Activated T-helper 2 cell treated with anti-CD3 and anti-CD28 coated beads, Interferon-gamma antibody, Interleukin-2, Interleukin-4, amounts not matched to agents 10 μg/mL and 5 μg/mL and 100 μg/mL, durations not matched to agents 14 hours and 24 hours and 36 hours (primary cell): ENCODE measurements at places on chromosomes 6 and 20.

GRCh38 chr6:43269273-43270007, 26.2 kb downstream of the TTBK1 start:
- peaks cover 9% of the 10 kb centered on the region for H3K4me1 ChIP-seq
- H3K4me3 ChIP-seq, result peak overlapping the region; percentile 66
- no peaks in the 10 kb centered on the region for H3K36me3 ChIP-seq
- no peak overlapping the region for H3K27ac ChIP-seq

DNA sequence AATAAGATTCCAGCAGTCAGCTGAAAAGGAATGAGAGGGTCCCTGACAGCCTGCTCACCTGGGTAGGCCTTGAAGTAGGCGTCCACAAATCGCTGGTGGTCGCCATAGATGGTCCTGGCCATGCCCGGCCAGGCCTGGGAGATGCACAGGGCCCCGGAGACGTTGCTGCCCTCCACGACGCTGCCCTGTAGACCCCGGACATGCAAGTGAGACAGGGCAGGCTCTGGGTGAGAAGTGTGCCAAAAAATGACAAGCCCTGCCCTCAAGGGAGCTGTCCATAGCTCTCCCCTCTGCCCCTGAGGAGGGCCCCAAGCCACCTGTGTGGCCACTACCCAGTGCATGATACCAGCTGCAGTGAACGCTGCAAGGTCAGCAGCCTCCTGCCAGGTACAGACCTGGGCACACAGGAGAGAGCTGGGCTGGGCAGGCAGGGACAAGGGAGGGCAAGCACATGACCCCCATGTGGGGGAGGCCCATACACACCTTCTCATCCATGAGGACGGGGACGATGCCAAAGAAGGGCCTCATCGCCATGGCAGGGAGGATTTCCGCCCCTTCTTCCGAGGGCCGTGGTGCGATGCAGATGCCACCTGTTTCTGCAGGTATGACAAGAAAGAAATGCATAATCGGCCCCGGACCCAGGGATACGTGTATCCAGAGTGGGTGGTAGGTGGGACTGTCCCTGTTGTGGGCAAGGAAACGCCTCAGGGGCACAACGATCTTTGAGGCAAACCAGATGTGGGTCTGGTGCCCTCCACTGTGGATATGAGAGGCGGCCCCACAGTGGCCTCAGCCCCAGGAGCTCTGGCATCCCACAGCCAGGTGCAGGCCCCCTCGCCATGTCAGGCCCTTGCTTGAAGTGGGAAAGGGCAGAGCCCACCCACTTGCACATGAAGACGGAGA, 21.2 kb upstream of the APMAP start:
- H3K27me3 ChIP-seq, result no peaks in the 10 kb centered on the region
- peaks cover 4% of the 10 kb centered on the region for H3K36me3 ChIP-seq
- H3K4me3 ChIP-seq, result no peak overlapping the region
- H3K27ac ChIP-seq, result no peak overlapping the region

- DNase-seq, result no peak
- H3K4me1 ChIP-seq, result no peaks in the 10 kb centered on the region
- no peaks in the 10 kb centered on the region for H3K27me3 ChIP-seq
- H3K27ac ChIP-seq, result no peak overlapping the region
- peaks cover 49% of the 10 kb centered on the region for H3K36me3 ChIP-seq
- no peak overlapping the region for H3K4me3 ChIP-seq
Measured at GRCh38 chr6:42831237-42831636, 48.2 kb upstream of the RPL7L1 start.

DNA sequence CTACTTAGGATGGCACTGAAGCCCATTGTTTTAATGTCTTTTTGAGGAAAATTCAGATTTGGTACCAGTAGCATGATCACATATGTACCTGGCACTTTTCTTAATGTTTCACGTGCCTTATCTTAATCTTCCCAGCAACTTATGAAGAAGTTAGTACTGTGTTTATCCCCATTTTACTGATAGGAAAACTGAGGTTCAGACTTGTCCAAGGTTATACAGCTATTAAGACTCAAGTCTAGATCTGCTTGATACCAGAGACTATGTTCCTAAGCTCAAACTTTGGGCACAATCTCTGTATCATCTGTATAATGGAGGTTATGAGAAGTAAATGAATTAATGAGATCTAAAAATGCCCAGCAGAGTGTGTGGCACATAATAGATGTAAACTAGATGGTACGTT, 179.7 kb upstream of the SUPT3H start:
- H3K4me1 ChIP-seq, result peaks cover 64% of the 10 kb centered on the region
- DNase-seq, result no peak
- peaks cover 34% of the 10 kb centered on the region for H3K36me3 ChIP-seq
- no peaks in the 10 kb centered on the region for H3K27me3 ChIP-seq

DNA sequence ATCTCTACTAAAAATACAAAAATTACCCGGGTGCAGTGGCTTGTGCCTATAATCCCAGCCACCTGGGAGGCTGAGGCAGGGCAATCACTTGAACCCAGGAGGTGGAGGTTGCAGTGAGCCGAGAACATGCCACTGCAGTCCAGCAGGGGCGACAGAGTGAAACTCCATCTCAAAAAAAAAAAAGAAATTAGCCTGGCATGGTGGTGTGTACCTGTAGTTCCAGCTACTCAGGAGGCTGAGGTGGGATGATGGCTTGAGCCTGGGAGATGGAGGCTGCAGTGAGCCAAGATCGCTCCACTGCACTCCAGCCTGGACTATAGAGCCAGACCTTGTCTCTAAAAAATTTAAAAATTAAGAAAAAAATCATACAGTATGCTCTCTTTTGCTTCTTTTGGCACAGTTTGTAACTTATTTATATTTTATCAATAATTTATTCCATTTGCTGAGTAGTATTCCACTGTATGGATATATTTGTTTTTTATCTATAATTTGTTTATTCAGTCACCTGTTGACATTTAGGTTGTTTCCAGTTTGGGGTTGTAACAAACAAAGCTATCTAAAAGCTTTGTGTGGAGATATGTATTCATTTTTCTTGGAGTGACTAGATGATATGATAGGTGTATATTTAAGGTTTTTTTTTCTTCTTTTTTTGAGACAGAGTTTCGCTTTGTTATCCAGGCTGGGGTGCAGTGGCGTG, 8.0 kb upstream of the MYBL2 start:
- H3K4me3 ChIP-seq, result no peak overlapping the region
- peaks cover 8% of the 10 kb centered on the region for H3K4me1 ChIP-seq
- no peaks in the 10 kb centered on the region for H3K36me3 ChIP-seq
- no peak for DNase-seq

DNA sequence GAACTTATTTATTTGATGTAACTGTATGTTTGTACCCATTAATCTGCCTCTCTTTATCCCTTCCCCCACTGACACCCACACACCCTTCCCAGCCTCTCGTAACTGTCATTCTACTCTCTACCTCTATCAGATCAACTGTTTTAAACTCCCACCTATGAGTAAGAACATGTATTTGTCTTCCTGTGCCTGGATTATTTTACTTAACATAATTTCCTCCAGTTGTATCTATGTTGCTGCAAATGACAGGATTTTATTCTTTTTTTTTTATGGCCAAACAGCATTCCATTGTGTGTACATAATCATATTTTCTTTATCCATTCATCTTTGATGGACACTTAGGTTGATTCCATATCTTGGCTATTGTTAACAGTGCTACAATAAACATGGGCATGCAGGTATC, 49.3 kb downstream of the PHACTR2 start:
- H3K27me3 ChIP-seq, result no peaks in the 10 kb centered on the region
- no peak overlapping the region for H3K27ac ChIP-seq
- no peak overlapping the region for H3K4me3 ChIP-seq
- peaks cover 22% of the 10 kb centered on the region for H3K4me1 ChIP-seq
- DNase-seq, result no peak

DNA sequence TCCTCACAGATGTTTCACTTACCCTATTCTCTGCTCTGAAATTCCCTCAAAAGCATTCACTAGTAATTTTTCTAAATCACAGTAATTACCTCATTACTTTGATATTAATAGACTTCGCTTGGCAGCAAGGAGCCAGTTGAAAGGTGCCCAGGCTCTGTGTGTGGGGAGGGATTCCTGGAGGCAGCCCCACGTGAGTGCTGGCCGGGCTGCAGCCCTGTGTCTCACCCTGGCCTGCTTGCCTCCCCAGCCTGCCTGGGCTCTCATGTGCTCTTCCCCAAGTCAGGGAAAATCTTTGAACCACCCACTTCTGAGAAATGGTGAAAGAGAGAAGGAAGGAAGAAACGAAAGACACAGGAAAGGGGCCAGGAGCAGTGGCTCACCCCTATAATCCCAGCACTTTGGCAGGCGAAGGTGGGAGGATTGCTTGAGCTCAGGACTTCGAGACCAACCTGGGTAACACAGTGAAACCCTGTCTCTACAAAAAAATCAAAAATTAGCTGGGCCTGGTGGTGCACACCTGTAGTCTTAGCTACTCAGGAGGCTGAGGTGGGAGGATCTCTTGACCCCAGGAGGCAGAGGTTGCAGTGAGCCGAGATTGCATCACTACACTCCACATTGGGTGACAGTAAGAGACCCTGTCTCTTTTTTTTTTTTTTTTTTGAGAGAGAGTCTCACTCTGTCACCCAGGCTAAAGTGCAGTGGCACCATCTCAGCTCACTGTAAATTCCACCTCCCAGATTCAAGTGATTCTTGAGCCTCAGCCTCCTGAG, 20.0 kb upstream of the SNTA1 start:
- no peaks in the 10 kb centered on the region for H3K27me3 ChIP-seq
- H3K36me3 ChIP-seq, result no peaks in the 10 kb centered on the region
- H3K27ac ChIP-seq, result no peak overlapping the region
- no peak for DNase-seq

- DNase-seq, result no peak
- H3K36me3 ChIP-seq, result no peaks in the 10 kb centered on the region
- H3K27ac ChIP-seq, result no peak overlapping the region
- H3K4me3 ChIP-seq, result no peak overlapping the region
Measured at GRCh38 chr6:94511502-94512088, 1065.7 kb upstream of the MANEA start.

- peaks cover 5% of the 10 kb centered on the region for H3K36me3 ChIP-seq
- peaks cover 18% of the 10 kb centered on the region for H3K4me1 ChIP-seq
Measured at GRCh38 chr6:3163248-3163594, 5.9 kb upstream of the TUBB2A start.

- H3K27me3 ChIP-seq, result peaks cover 18% of the 10 kb centered on the region
- no peak for DNase-seq
- no peak overlapping the region for H3K4me3 ChIP-seq
- no peaks in the 10 kb centered on the region for H3K36me3 ChIP-seq
Measured at GRCh38 chr20:40945754-40946450, 82.7 kb upstream of the TOP1 start.

DNA sequence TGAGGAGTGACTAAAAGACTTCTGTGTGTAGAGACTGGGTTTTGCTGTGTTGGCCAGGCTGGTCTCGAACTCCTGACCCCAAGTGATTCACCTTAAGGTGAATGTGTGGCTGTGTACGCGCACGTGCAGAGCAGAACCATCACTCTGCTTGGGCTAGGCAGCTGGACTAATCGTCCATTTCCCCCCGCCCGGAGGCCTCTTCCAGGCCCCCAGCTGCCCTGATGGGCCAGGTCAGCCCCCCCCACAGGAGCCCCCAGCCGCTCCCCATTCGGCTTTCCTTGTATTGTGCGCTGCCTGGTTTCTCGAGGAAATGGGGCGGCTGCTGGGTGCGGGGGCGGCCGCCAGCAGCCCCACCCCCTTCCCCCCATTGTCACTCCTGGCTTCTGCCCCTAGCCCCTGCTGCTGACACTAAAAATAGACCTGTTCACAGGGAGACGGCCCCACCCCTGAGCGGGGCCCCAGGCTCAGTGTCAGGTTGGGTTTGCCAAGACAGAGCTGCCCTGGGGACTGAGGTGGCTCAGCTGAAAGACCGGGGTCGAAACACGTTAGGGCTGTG, 24.6 kb upstream of the CSNK2A1 start:
- no peak overlapping the region for H3K4me3 ChIP-seq
- no peaks in the 10 kb centered on the region for H3K36me3 ChIP-seq
- no peaks in the 10 kb centered on the region for H3K4me1 ChIP-seq
- DNase-seq, result no peak

DNA sequence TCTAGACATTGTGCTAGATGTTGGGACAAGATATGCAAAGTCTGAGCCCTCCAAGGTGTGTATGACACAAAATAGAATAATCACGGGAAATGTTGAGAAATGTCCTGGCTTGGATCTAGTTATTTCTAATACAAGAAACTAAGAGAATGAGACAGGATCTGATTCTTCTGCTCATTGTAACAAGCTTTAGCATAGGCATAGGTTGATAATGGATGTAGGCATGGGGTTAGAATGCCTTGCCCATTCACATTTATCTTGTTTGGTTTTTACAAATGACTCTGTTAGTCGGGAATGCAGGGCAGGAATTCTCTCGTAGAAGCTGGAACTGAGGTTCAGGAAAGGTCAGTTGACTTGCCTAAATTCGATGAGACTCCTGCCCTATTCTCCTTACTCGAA, 1.5 kb upstream of the SLC26A8 start:
- no peak overlapping the region for H3K27ac ChIP-seq
- no peak overlapping the region for H3K4me3 ChIP-seq
- no peak for DNase-seq
- peaks cover 19% of the 10 kb centered on the region for H3K4me1 ChIP-seq
- peaks cover 21% of the 10 kb centered on the region for H3K27me3 ChIP-seq

DNA sequence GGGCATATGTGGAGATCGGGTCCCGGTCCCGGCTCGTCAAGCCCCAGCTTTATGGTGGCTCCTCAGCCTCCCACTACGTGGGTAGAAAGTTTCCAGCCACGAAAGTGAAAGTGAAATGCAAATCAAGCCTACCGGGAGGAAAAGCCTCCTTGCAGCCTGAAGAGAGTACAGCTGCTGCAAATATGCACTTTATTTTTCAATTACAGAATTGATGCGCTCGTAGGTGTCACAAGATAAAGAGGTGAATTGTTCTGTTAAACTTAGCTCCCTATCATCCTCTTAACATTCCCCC, 373 bp upstream of the PCNA start:
- H3K27ac ChIP-seq, result peak overlapping the region; percentile 94
- peaks cover 38% of the 10 kb centered on the region for H3K36me3 ChIP-seq
- DNase-seq, result no peak
- peak overlapping the region; percentile 89 for H3K4me3 ChIP-seq
- H3K4me1 ChIP-seq, result peaks cover 48% of the 10 kb centered on the region

DNA sequence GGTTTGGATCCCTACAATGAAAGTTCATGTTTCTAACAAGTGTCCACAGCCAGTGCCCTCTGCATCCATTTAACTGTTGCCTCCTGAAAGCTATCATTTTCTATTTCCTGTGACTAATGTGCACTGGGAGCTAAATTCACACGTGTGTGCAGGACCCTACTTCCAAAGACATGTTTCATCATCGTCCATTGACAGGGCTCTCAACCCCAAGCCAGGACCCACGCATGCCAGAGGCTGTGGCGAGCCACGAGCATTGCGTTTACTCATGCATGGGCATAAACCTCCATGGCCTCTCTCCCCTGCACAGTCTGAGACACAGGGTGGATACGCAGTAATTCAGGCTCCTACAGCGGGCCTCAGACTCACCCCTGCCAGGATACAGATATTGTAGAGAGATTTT, 153.2 kb downstream of the MAFB start:
- no peaks in the 10 kb centered on the region for H3K4me1 ChIP-seq
- H3K27ac ChIP-seq, result no peak overlapping the region
- no peak overlapping the region for H3K4me3 ChIP-seq
- peaks cover 2% of the 10 kb centered on the region for H3K27me3 ChIP-seq

DNA sequence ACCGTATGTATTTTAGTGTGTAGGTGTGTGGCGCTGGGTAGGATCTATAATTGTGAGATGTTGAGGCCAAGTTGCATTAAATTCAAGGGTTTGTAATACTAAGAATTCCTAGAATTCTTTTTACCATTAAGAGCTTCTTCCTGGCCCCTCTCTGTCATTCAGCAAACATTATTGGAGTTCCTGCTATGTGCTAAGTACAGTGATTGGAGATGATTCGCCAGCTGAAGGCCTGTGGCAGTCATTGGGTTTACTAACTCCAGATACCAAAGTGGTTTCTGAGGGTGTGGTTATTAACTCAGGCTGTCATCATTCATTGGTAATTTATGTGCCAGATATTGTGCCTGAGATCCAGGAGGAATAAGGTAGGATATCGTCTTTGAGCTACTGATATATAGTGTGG, 167.1 kb downstream of the LAMA2 start:
- H3K4me3 ChIP-seq, result no peak overlapping the region
- DNase-seq, result no peak
- no peaks in the 10 kb centered on the region for H3K4me1 ChIP-seq
- no peaks in the 10 kb centered on the region for H3K36me3 ChIP-seq
- H3K27ac ChIP-seq, result no peak overlapping the region
